ENCODE measurements at places on chromosomes 2 and 18. TPM values are rescaled to one million over a fixed set of nuclear protein-coding genes. Genes with fewer than 3 reads are reported as not detected.

CPSF3 gene
- total RNA-seq: 39.7 TPM

CXCR1 gene
- not detected for total RNA-seq

TTC21B gene
- 35.3 TPM for total RNA-seq

TANC1 gene
- total RNA-seq: 40.1 TPM

UCN gene
- total RNA-seq: 0.85 TPM

PSME4 gene
- 35.8 TPM for total RNA-seq

ALK gene
- 0.07 TPM for total RNA-seq

STARD6 gene
- not detected for total RNA-seq

NT5C1B gene
- total RNA-seq: not detected

VAMP8 gene
- total RNA-seq: 0.33 TPM

IL36RN gene
- not detected for total RNA-seq

C2orf78 gene
- total RNA-seq: not detected

VWC2L gene
- total RNA-seq: not detected

Measured in smooth muscle cell of the pulmonary artery (primary cell).